ENCODE measurements at places on chromosomes 7 and 10.

DNA sequence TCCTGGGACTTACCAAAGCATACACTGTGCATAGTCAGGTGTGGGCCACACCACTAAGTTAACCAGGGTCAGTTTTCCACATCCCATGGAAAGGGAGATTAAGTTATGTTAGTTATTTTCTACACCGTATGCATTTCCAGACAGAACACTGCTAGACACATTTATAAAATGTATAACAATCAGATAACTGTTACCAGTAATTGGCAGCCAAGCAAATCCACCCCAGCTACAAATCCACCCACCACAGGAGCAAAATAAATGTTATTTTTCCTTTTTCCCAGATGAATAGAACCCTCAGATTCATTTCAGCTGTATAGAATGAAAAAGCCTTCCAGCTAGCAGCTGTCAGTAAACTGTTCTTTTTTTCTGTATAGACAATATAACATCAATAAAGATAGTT is 256.9 kb upstream of the FZD1 start:
- DNase-seq = no peak

GRCh38 chr10:5905854-5906507 is 15.9 kb downstream of the FBH1 start:
- DNase-seq = no peak

GRCh38 chr7:6252748-6253147 is 19.7 kb downstream of the CYTH3 start:
- no peak for DNase-seq

GRCh38 chr10:71478813-71479365 is 82.2 kb downstream of the CDH23 start:
- DNase-seq = no peak

DNA sequence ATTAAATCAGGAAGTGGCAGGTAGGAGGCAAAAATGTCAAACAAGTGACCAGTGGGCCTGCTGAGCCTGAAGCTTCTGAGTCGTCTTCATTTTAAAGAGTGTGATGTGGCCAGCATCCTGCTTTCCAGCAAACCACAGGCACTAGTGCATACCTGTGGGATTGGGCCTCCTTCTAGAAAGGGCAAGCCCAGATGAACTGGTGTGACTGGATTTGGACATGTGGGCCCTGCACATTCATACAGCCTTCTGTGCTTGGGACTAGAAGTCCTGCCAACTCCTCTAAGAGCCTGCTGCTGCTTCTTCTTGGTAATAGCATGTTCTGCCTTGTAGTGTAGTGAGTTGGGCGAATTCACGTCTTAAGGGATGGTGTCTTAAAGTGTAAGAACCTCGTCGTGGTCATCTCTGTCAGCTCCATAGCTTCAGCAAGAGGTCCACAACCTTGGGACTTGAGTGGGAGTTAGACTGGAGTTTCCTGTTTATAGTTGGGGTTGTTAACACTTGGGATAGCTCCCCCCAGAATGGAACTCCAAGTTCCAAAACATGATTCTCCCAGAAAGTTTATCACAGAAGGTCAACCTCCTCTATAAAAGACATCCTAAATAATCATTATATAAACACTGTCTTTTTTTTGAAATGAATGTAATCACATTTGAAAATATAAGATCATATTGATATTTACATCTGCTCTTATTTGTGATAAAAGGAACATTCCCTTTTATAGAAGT is 11.2 kb downstream of the BMPER start:
- no peak for DNase-seq

GRCh38 chr10:98560565-98560964 is 113.8 kb upstream of the HPS1 start:
- no peak for DNase-seq

DNA sequence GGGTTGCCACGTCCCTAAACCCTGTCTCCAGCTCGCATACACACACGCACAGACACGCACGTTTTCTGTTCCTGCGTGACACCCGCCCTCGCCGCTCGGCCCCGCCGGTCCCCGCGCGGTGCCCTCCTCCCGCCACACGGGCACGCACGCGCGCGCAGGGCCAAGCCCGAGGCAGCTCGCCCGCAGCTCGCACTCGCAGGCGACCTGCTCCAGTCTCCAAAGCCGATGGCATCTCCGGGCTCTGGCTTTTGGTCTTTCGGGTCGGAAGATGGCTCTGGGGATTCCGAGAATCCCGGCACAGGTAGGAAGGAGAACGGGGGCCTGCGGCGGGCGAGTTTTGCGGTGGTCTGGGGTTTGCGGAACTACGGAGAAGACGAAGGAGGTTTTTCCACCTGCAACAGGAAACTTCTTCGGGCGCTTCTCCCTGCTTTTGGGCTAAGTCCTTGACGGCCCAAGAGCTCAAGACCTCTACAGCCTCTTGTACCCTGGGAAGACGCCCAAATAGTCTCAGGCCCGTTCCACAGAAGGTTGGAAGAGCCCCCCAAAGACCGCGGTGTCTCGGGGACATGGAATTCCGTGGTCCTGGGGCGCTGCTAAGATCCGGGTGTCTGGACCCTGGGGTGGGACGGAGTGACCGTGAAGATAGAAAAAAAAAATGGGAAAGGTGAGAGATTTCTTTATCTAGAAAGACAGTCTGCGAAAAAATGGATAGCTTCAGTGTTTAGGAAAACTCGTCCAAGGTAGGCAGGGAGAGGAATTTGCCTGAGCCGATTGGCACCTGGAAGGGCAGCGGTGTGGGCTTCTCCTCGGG is at the start of gene GAD2:
Gene GAD2 (plus strand): TSS at position 190 of the 811 bp plus-strand sequence. CDS start 36 bp downstream, at position 226.
- DNase-seq = no peak

DNA sequence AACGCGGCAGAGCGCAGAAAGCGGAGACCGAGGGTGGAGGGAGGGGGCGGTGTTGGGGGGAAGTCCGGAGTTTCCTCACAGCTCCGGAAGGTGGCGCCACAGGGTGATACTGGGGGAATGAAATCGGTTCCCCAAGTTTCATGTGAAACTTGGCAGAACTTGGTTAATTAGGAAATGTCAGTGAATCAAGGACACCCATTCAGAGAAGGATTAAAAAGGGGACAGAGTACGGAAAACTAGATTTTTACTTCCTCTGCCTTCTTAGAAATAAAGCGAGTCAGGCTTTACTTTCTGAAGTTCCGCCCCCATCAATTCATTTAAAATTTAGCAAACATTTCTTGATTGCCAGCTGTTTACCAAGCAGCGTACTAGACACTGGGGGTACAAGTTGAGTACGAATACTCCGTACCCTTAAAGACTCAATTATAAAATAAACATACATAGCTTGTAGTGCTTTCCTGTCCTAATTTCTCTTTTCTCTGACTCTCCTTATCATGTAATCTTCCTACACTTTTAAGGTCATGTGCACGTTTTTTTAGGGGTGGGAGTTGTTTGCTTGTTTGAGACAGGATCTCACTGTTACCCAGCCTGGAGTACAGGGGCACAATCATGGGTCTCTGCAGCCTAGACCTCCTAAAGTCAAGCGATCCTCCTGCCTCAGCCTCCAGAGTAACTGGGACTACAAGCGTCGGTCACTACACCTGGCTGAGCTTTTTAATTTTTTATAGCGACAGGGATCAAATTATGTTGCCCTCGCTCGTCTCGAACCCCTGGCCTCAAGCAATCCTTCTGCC is 644 bp upstream of the ABI1 start:
- DNase-seq = no peak

DNA sequence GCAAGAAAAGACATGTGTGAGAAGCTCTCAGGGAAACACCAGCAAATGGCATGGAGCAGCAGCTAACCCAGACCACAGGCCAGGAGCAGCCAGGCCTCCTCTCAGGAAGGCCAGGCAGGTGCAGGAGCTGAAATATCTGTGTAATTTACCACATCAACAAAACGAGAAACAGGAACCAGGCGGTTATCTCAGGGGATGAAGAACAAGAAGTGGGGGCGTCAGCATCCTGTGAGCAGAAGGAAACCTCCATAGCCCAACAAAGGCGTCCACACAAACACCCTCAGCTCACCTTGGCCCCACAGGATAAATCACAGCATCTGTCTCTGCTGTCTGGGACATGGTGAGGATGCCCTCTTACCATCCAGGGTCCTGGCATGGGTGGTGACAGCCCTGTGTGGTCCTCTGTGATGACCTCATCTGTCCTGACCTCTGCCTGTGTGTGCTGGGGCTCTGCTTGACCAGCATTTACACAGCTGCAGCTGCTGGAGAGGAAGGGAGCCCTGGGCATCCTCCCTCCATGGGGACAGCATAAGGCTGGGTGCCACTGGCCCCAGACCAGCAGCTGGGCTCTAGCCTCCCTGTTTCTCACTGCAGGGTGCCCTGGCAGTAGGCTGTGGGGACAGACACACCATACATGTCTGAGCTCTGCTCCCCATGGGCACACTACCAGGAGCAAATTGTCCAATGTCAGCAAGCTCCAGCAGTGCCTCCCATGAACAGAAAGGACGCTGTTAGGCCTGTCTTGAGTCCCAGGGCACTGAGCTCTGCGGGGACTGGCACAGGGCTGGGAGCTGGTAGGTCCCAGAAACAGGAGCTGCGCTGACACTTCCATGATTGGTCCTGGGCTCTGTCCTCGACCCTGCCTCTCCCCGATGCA is 34.6 kb downstream of the ANXA8 start:
- no peak for DNase-seq

GRCh38 chr7:154188330-154188729 is 136.1 kb downstream of the DPP6 start:
- DNase-seq = no peak

DNA sequence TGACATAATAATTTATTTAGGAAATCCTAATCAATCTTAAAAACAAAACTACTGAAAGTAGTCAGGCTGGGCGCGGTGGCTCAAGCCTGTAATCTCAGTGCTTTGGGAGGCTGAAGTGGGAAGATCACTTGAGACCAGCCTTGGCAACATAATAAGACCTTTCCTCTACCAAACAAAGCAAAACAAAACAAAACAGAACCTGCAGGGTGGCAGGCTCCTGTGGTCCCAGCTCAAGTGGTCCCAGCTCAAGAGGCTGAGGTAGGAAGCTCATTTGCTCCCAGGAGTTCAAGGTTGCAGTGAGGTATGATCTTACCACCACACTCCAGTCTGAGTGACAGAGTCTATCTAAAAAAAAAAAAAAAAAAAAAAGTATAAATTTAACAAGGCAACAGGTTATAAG is 748.0 kb downstream of the CNTNAP2 start:
- DNase-seq = peak; percentile 81

DNA sequence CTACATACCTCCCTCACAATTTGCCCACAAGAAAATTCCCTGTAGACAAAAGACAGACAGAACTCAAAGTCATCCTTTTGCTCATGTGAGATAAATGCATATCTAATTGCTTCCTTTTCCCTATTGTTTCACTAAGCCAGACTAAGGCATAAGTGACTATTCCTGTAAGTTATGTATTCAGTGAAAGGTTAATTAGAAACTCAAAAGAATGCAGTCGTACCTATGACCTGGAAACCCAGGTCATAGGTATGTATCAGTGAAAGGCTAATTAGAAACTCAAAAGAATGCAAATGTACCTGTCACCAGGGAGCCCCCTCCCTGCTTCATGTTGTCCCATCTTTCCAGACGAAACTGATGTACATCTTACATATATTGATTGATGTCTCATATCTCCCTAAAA is 10.3 kb upstream of the GARS1 start:
- no peak for DNase-seq

DNA sequence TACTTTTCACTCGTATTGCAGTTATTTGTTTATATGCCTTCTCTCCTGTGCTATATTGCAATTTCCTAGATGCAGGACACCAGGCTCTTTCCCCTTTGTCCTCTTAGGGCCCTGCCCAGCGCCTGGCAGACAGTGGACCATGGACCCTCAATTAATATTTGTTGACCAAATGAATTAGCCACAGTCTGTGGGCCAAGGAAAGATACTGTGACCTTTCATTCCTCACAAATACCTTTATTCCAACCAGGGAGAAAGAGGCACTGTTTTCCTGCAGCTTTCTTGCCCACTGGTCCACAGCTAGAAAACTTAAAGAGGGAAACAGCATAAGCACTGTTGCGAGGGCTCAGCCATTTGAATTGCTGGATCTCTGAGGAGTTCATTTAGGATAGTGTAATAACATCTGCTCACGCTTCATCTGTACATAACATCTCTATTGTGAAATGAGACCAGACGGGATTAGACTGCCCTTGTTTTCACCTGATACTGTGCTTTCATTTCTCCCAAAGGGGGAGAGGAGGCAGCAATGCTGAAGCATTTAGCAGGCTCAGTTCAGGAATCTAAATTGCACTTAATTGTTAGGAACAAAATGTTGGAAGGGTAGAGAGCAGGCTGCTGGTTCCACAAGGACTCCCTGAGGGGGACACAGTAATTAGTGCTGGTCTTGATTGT is 46.7 kb downstream of the TNS3 start:
- DNase-seq = no peak

- DNase-seq = peak; percentile 23
These were observed 61.4 kb downstream of the ST7 start for GRCh38 chr7:117014673-117015133.

GRCh38 chr7:142886866-142887265 is 1.3 kb upstream of the TRPV6 start:
- DNase-seq = no peak

- no peak for DNase-seq
These were observed 60.2 kb upstream of the DDC start for GRCh38 chr7:50625360-50625759.

GRCh38 chr10:62626817-62627216 is 177.7 kb upstream of the ADO start:
- DNase-seq = no peak

GRCh38 chr10:83372646-83373045 is 766.7 kb upstream of the GHITM start:
- no peak for DNase-seq

DNA sequence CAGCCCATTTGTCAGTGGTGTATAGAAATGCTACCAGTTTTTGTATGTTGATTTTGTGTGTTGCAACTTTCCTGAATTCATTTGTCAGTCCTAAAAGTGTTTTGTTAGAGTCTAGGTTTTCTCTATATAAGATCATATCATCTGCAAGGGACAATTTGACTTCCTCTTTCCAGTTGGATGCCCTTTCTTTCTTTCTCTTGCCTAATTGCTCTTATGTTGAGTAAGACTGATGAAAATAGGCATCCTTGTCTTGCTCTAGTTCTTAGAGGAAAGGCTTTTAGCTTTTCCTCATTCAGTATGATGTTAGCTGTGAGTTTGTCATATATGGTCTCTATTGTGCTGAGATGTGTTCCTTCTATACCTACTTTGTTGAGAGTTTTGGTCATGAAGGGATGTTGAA is 161.7 kb upstream of the TPK1 start:
- no peak for DNase-seq

- peak; percentile 3 for DNase-seq
These were observed 103.8 kb downstream of the ATE1 start for GRCh38 chr10:121823993-121824463.

- DNase-seq = no peak
These were observed 3.5 kb upstream of the MGAM start for GRCh38 chr7:141992156-141992555.

GRCh38 chr7:116978006-116978405 is 24.7 kb downstream of the ST7 start:
- no peak for DNase-seq

- peak; percentile 46 for DNase-seq
These were observed 579.8 kb downstream of the PARD3 start for GRCh38 chr10:34235164-34235832.

DNA sequence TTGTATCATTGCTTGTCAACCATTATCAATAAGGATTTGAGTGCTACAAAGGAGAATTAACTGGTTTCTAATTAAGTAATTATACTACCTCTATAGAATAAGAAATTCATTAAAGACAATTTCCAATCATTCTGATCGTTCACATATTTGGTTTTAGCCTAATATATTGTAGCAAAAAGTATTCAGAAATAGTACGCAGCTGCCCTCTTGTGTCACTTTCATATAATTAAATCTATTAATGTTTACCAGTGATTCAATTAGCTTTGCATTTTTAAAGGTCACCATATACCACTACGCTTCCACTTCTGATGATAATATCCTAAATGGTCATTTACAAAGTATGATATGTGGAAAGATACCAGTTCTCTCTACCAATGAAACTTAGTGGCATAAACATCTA is 128.3 kb downstream of the NEBL start:
- no peak for DNase-seq

- DNase-seq = no peak
These were observed 5.0 kb downstream of the TRIM24 start for GRCh38 chr7:138465046-138465445.
